ENCODE measurements at places on chromosomes 16 and 17.
A peak's percentile ranks its signal among the peaks of the same experiment; 100 is the strongest.

GRCh38 chr16:23847948-23848347, 12.2 kb downstream of the PRKCB start:
- DNase-seq: no peak

DNA sequence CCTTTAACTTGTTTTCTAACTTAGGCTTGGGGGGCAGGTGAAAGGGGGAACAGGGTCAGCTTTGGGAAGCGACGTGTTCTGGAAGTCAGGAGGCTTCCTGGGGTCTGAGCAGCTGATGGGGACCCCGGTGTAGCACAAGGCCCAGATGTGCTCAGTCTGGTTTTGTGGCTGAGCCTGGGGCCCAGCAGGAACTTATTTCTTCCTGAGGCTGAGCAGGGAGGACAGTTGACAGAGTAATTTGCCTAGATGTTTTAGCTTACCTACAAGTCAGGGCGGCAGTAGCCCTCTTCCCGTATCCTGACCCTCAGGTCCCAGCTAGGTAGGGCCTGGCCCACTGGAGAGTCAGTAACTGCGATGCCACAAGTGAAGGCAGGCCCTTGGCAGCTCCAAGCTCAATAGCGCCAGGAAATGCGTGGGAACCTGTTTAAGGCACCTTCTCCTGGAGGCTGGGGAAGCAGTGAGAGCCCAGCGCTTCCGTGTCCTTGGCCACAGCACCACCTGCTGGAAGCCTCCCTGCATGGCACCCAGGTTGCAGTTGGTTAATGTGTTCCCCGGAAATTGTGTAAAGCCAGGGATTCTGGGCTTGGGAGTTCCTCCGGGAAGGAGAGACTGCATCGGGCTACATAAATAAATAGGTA, 5.2 kb downstream of the CCR7 start:
- peak; percentile 78 for DNase-seq

GRCh38 chr16:58458606-58459343, 41.2 kb upstream of the NDRG4 start:
- no peak for DNase-seq

- no peak for DNase-seq
Observed at GRCh38 chr16:55842369-55843104, 9.6 kb upstream of the CES1 start.

- DNase-seq: no peak
Observed at GRCh38 chr17:49775546-49776260, 11.8 kb upstream of the FAM117A start.

GRCh38 chr17:39828443-39828842, 35.7 kb downstream of the IKZF3 start:
- DNase-seq: no peak

GRCh38 chr17:2563543-2563942, 29.9 kb upstream of the PAFAH1B1 start:
- no peak for DNase-seq

DNA sequence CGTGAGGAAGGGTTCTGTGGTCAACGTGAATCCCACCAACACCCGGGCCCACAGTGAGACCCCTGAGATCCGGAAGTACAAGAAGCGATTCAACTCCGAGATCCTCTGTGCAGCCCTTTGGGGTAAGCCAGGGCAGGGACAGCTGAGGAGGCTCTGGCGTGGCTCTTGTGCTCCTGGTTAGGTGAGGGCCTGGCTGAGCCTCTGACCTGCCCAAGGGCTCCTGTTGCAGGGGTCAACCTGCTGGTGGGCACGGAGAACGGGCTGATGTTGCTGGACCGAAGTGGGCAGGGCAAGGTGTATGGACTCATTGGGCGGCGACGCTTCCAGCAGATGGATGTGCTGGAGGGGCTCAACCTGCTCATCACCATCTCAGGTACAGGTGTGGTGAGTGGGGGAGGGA, 4.2 kb upstream of the C17orf107 start:
- no peak for DNase-seq

- DNase-seq: no peak
Observed at GRCh38 chr16:86019446-86020047, 120.6 kb downstream of the IRF8 start.

- DNase-seq: no peak
Observed at GRCh38 chr16:79362300-79362970, 238.1 kb downstream of the MAF start.

DNA sequence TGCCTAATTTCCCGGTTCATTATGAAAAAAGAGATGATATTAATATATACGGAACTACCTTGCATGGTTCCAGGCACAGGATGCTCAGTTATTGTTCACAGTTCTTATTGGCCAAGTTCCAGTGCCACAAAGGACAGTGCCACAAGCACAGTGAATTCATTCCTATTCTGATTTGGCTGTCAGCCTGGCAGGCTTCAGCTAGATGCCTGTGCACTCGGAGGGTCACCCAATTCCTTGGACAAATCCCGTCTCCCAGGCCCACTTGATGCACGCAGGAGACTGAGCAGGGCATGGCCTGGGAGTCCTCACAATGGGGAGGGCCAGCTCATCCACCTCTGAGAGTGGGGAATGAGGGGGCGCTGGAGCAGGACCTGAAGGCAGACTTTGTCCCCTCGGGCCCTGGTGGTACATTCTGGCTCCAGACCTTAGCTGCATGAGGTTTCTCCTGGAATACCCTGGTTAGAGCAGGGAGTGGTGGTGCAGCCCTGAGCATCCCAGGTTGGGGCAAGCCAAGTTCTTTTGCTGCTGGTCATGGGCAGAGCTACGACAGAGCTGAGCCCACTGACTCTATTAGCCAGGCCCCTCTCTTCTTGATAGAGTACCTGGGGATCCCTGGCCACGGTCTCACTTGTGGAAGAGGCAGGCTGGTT, 41.4 kb downstream of the MIS12 start:
- DNase-seq: no peak

DNA sequence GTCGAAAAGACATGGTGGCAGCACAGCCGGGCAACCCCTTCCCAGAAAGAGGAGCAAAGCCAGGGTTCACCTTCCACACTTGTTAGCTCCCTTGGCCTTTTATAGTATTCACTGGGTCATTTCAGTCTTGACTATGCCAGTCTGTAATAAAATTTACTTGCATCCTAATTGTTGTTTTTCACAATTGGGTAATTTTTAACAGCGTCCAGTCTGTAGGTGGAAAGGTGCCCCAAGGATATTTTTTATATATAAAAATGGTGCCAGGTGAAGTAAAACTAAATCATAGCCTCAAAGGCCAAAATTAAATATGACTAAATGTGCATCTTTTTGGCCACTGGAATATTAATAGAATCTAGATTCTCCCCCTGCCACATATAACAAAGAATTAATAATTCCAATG, at the start of gene KRT26:
Gene KRT26 (minus strand): TSS at position 101 of the 400 bp plus-strand sequence. CDS start 88 bp downstream, at position 13.
- DNase-seq: no peak

DNA sequence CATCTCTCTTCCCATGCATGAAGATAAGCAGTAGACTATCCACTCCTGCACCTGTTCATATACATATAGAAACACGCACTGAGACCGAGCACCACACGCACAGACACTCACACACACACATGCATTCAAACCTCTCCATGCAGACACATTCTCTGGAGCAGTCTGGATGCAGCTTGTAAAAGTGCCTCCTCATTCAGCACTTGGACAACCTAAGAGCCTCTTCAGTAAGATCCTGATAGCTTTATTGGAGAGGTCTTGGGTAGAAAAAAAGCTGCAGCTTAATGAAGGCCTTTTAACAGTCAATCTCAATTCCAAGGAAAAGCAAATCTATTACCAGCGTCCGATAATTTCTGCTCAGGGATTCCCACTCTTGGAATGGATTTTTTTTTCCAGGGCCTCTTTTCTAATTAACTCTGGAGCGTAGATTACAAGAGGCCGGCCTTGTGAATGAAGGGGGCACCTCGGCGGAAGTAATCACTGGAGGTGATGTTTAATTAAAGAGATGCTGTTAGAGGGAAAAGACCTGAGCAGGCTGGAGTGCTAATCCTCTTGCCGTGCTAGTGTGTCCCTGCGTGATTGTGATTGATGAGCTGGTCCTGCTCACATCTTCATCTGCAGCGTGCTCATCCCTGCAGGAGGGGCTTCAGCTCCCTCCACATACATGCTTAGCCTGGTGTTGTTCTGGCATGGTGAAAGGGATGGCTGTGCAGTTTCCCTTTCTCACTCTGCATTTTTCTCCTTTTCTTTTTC, 155.1 kb downstream of the RBFOX1 start:
- no peak for DNase-seq

- DNase-seq: no peak
Observed at GRCh38 chr17:2883544-2884213, 87.4 kb downstream of the RAP1GAP2 start.

- no peak for DNase-seq
Observed at GRCh38 chr17:74478420-74479100, 12.1 kb downstream of the CD300A start.

- no peak for DNase-seq
Observed at GRCh38 chr16:74281300-74281699, 15.3 kb upstream of the PSMD7 start.

DNA sequence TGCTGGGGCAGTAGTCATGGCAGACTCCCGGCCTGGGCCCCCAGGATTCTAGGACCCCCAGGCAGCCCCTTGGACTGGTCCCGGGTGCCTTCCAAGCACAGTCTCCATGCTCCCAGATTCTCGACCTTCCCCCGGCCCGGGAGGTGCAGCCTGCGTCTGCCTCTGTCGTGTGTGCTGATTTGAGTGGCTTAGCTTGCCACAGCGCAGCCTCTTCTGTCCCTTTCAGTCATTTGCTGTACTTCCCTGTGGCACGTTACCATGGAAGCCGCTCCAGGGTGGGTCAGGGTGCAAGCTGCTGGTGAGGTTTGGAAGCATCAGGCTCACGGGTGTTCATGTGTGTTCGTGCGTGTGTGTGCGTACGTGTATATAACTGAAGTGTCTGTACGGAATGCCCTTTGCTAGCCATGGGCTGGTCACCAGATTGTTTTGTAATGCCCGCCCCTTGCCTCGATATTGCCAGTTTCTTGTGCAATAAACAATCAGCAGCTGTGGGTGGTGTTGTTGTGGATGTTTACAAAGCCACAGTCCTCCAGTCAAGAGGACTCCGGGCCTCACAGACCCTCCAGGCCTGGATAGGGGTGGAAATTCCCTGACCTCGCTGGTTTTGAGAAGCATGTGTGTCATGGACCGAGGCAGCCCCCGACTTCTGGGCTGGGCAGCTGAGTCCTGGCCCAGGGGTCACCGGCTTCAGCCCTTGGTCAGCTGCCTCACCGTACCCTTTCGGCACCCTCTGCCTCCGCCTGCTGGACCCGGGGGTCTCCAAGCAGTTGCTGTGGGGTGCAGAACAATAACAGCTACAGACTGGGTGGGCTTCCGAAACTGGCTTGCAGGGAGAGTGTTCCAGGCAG, 9.7 kb upstream of the CLEC18A start:
- DNase-seq: no peak

DNA sequence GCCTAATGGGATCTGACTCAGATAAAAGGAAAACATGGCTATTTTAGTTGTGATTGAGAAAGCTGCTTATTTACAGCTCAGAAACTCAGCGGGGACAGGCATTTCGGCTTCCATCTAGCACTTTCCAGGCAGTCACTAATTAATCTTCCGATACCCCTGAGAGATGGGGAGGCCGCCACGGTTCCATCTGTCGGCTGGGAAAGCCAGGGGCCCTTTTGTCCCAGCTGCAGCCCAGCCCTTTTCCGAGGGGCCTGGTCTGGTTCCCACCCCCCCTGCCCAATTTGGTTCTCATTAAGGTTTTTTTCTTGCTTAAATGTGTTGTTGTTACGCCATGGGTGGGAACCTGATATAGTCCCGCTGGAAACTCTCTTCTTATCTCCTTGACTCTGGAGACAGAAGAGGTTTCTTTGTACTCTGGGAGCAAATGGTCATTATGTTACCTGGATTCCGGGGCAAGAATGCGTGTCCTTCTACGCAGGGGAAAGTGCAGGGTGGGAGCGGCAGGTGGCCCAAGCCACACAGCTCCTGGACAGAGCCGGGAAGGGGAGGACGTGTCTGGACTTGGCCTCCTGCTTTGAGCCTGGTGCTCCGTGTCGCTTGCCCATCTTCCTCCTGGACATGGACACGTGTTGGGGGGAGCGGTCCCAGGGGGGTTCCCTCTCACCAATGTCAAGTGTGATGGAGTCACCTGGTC, 50.9 kb upstream of the GSE1 start:
- no peak for DNase-seq

GRCh38 chr17:2814481-2815341, 18.5 kb downstream of the RAP1GAP2 start:
- DNase-seq: peak; percentile 81

DNA sequence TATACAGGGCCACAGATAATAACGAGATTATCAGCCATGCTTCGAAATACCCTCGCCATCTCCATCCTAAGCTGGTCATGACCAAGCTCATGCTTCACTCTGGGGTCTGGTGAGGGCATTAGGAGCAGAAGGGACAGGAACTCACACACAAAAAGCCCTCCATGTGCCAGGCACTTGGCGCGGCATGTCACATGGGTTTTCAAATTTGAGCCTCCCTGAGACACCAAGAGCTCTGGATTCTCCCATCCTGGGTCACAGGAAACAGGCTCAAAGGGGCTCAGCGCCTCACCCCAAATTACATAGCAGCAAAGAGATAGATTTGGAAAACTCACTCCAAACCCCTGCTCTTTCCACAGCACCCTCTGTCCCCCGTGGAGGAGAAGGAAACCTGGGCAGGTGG, 239.5 kb downstream of the GSG1L start:
- DNase-seq: no peak

DNA sequence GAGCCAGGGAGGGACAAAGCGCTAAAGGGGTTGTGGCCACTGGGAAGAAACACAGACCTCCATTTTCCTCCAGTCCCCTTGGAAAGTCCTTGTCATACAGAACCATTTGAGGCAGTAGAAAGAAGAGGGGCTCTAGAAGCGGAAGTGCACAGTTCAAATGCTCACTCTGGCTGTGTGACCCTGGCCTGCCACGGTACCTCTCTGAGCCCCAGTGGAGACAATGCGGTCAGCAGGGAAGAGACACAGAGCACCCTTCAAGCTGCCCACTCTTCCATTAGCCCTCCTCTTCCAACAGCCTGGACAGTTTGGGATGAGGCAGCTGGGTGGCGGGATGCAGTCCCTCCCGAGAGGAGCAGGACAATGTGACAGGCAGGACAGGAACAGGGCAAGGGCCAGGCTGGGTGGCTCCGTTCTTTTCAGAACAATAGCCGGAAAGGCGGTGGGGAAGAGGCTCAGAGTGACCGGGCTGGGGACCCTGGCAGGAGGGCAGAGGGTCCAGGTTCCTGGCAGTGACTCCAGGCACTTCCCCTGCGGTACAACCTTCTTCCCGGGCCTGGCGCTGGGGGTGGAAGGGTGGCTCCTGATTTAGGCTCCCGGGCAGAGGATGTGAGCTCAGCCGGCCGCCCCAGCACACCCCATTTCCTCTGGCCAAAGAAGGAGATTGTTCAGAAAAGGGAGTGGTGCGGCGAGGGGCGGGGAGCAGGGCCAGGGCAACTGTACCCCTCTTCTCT, 5.6 kb downstream of the CASKIN2 start:
- DNase-seq: no peak

DNA sequence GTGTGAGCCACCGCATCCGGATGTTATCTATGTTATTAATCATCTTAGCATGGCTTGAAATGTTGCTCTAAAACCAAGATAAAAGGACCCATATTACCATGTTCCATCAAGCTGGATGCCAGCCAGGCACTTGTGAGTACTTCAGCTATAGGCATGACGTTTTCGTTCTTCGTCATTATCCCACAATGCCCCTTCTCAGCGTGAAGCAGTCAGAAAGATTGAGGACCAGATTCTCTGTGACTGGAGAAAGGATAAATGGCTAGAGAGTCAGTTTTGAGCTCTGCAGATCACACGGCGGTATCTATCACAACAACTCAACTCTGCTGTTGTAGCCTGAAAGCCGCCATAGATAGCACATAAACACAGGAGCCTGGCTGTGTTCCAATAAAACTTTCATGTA, 29.8 kb upstream of the LCMT1 start:
- DNase-seq: no peak

- DNase-seq: no peak
Observed at GRCh38 chr16:28924399-28924761, 658 bp downstream of the RABEP2 start.

GRCh38 chr17:82457073-82457928, 1.2 kb upstream of the NARF start:
- no peak for DNase-seq

Data from stimulated activated CD4-positive, alpha-beta T cell treated with anti-CD3 and anti-CD28 coated beads, Interleukin-15, amount 100 ng/mL, for 48 hours (primary cell).